Activated CD4-positive, alpha-beta T cell treated with anti-CD3 and anti-CD28 coated beads, Interleukin-2, amount 10 ng/mL, durations not matched to agents 7 days and 5 days (primary cell): ENCODE measurements at places on chromosomes 13 and 19. TPM values are rescaled to one million over a fixed set of nuclear protein-coding genes. Genes with fewer than 3 reads are reported as not detected.
A peak's percentile ranks its signal among the peaks of the same experiment; 100 is the strongest.

DNA sequence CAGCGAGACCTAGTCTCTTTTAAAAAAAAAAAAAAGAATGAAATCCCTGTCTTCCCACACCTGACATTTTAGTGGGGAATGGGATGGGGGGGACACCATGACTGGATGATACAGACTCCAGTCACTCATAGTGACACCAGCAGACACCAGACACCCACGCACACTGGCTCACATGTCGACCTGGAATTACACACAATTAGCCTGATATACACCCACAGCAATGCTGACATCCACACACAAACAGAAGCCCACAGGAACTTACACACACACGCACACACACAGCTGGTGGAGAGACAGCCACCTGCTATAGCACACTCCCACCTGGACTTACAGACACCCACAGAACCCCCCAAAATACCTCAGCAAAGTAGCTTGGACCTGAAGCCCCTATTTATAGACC lies 8.3 kb upstream of the NANOS3 start:
- DNase-seq: no peak
- H3K27me3 ChIP-seq: peaks cover 26% of the 10 kb centered on the region
- H3K27ac ChIP-seq: no peak overlapping the region
- H3K4me1 ChIP-seq: peaks cover 21% of the 10 kb centered on the region
- no peaks in the 10 kb centered on the region for H3K36me3 ChIP-seq

DNA sequence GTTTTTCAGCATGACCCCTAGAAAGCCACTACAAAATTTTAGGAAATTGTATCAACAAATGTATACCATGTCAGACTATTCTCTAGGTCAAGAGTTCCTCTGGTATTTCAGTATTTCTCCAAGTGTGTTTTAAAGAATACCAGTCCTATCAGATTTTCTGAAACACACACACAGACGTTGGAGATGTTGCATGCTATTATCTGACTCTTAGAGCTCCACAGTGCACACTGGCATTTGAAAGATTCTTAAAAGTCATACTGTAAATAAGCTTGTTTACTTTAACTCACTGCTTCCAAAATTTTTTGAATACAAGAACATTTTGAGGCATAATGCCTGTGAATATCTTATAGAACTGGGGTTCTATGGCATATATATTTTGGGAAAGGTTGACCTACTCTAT lies 33.8 kb upstream of the VWA8 start:
- peaks cover 2% of the 10 kb centered on the region for H3K4me1 ChIP-seq
- no peak overlapping the region for H3K4me3 ChIP-seq
- H3K27ac ChIP-seq: no peak overlapping the region
- no peaks in the 10 kb centered on the region for H3K36me3 ChIP-seq
- peaks cover 10% of the 10 kb centered on the region for H3K27me3 ChIP-seq

- H3K36me3 ChIP-seq: peaks cover 77% of the 10 kb centered on the region
- H3K4me3 ChIP-seq: peak overlapping the region; percentile 74
- H3K27ac ChIP-seq: peak overlapping the region; percentile 95
- H3K4me1 ChIP-seq: peaks cover 87% of the 10 kb centered on the region
- H3K27me3 ChIP-seq: no peaks in the 10 kb centered on the region
Observed at GRCh38 chr19:42199440-42200115, 17.9 kb downstream of the DEDD2 start.

DNA sequence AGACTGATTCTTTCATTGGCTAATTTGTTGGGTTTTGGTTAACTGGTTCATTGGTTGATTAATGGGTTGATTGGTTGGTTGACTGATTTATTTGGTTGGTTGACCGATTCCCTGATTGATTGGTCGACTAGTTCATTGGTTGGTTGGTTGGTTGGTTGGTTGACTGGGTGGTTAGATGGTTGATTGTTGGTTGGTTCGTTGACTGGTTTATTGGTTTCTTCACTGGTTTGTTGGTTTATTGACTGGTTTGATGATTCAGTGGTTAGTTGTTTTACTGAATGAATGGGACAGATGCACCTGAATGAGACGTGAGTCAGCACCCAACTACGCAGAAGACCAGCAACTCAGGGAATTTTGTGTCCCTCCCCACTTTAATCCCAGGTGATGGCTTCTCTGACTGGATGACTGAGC lies 2.7 kb upstream of the NUP62 start:
- H3K36me3 ChIP-seq: peaks cover 35% of the 10 kb centered on the region
- H3K4me1 ChIP-seq: peaks cover 47% of the 10 kb centered on the region
- no peak for DNase-seq
- peaks cover 6% of the 10 kb centered on the region for H3K27me3 ChIP-seq

- H3K27me3 ChIP-seq: peaks cover 21% of the 10 kb centered on the region
- no peak overlapping the region for H3K4me3 ChIP-seq
- no peaks in the 10 kb centered on the region for H3K36me3 ChIP-seq
- peaks cover 19% of the 10 kb centered on the region for H3K4me1 ChIP-seq
Observed at GRCh38 chr13:97430296-97430695, 3.7 kb upstream of the RAP2A start.

DNA sequence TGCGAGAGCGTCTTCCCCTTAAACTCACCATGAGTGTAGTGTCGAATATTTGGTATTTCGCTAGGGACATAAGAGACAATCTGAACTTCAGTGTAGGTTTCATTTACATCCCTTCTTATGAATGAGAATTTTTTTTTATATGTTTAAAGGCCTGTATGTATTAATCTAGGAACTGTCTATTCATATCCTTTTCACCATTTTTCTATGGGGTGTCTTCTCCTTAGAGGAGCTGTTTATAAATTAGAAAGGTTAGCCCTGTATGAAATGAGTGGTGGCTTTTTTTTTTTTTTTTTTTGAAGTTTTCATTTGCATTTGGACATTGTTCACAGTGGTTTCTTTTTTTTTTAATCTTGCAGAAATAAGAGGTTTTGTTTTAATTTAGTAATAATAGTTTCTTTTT lies 7.6 kb downstream of the ZNF146 start:
- no peak for DNase-seq
- no peaks in the 10 kb centered on the region for H3K27me3 ChIP-seq
- no peak overlapping the region for H3K27ac ChIP-seq
- no peak overlapping the region for H3K4me3 ChIP-seq
- H3K4me1 ChIP-seq: peaks cover 28% of the 10 kb centered on the region

DNA sequence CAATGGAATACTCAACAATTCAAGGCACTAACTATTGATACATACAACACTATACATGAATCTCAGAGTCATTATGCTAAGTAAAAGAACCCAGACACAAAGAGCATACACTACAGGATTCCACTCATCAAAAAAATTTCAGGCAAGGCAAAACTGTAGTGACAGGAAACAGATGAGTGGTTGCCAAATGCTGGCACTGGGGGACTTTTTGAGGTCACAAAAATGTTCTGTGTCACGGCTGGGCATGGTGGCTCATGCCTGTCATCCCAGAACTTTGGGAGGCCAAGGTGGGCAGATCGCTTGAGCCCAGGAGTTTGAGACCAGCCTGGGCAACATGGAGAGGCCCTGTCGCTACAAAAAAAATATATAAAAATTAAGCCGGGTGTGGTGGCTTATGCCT lies 129.4 kb downstream of the KL start:
- peaks cover 10% of the 10 kb centered on the region for H3K4me1 ChIP-seq
- H3K4me3 ChIP-seq: no peak overlapping the region

GRCh38 chr13:73428137-73428536 lies 369.3 kb downstream of the KLF5 start:
- peaks cover 4% of the 10 kb centered on the region for H3K27me3 ChIP-seq
- H3K27ac ChIP-seq: no peak overlapping the region
- no peaks in the 10 kb centered on the region for H3K4me1 ChIP-seq
- H3K4me3 ChIP-seq: no peak overlapping the region
- no peaks in the 10 kb centered on the region for H3K36me3 ChIP-seq
- DNase-seq: no peak

DNA sequence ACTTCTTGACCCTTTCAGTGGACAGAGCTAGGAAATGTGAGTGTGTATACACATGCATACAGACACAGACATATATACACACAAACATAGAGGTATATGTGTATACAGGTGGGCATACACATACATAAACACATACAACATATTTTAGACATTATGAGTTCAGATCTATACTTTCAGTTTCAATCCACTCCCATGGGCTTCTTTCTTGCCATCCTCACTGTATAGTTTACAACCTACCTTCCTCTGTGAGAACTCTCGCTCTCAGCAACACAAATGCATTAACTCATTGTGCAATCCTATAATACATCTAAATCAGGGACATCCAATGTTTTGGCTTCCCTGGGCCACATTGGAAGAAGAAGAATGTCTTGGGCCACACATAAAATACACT lies 21.2 kb upstream of the SCEL start:
- no peak overlapping the region for H3K4me3 ChIP-seq
- no peaks in the 10 kb centered on the region for H3K27me3 ChIP-seq
- peaks cover 2% of the 10 kb centered on the region for H3K4me1 ChIP-seq
- DNase-seq: no peak

DNA sequence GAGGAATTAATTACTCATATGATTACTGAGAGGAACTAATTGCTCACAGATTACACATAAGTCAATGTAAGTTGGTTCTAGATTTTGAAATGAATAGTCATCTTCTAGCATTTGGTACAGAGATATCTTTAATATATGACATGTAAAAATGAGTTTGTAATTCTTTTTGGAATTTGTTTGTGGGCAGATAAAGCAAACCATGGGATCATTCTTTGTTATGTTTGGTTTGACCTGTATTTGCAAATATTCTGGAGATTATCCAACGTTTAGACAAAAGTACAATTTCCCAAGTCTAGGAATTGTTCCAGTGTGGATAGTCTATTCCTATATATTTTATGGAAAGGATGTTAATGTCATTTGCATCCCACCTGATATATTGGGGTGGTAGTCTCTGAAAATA lies 309.6 kb upstream of the EDNRB start:
- H3K36me3 ChIP-seq: no peaks in the 10 kb centered on the region
- no peaks in the 10 kb centered on the region for H3K4me1 ChIP-seq
- H3K27ac ChIP-seq: no peak overlapping the region
- no peak for DNase-seq

GRCh38 chr13:34502011-34502410 lies 440.1 kb upstream of the NBEA start:
- no peaks in the 10 kb centered on the region for H3K4me1 ChIP-seq
- no peak overlapping the region for H3K27ac ChIP-seq
- H3K36me3 ChIP-seq: no peaks in the 10 kb centered on the region
- DNase-seq: no peak
- H3K27me3 ChIP-seq: no peaks in the 10 kb centered on the region

DNA sequence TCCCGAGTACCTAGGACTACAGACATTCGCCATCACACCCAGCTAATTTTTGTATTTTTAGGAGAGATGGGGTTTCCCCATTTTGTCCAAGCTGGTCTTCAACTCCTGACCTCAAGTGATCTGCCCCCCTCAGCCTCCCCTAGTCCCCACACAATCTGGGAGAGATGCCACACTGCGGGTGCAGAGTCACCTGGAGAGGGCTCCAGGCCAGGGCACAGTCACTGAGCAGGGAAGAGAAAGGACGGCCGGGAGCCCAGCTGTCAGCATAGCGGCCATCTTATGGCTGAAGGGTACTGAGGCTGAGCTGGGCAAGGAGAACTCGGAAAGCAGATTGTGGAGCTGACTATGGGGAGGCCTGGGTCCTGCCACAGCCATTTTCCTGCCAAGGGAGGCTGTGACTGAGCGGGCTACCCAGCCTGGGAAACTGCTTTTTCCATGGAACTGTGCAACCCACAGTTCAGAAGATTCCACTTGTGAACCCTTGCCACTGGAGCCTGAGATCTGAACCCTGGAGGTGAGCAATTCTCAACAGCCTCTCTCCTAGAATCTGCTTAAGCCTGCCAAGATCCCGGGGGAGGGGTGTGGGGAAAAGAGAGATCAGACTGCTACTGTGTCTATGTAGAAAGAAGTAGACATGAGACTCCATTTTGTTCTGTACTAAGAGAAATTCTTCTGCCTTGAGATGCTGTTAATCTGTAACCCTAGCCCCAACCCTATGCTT lies 109.2 kb downstream of the ZNF486 start:
- no peaks in the 10 kb centered on the region for H3K4me1 ChIP-seq
- DNase-seq: no peak
- no peaks in the 10 kb centered on the region for H3K27me3 ChIP-seq
- no peak overlapping the region for H3K27ac ChIP-seq

- no peak for DNase-seq
- no peaks in the 10 kb centered on the region for H3K27me3 ChIP-seq
- no peaks in the 10 kb centered on the region for H3K36me3 ChIP-seq
- H3K4me3 ChIP-seq: no peak overlapping the region
Observed at GRCh38 chr13:110824702-110825300, 90.1 kb downstream of the ANKRD10 start.

GRCh38 chr19:34276614-34277013 lies 22.3 kb downstream of the GARRE1 start:
- peaks cover 18% of the 10 kb centered on the region for H3K36me3 ChIP-seq
- H3K27ac ChIP-seq: no peak overlapping the region
- H3K4me1 ChIP-seq: peaks cover 37% of the 10 kb centered on the region
- DNase-seq: no peak

- no peaks in the 10 kb centered on the region for H3K4me1 ChIP-seq
- no peak overlapping the region for H3K27ac ChIP-seq
- no peak overlapping the region for H3K4me3 ChIP-seq
Observed at GRCh38 chr13:87131611-87132010, 539.6 kb upstream of the SLITRK5 start.

DNA sequence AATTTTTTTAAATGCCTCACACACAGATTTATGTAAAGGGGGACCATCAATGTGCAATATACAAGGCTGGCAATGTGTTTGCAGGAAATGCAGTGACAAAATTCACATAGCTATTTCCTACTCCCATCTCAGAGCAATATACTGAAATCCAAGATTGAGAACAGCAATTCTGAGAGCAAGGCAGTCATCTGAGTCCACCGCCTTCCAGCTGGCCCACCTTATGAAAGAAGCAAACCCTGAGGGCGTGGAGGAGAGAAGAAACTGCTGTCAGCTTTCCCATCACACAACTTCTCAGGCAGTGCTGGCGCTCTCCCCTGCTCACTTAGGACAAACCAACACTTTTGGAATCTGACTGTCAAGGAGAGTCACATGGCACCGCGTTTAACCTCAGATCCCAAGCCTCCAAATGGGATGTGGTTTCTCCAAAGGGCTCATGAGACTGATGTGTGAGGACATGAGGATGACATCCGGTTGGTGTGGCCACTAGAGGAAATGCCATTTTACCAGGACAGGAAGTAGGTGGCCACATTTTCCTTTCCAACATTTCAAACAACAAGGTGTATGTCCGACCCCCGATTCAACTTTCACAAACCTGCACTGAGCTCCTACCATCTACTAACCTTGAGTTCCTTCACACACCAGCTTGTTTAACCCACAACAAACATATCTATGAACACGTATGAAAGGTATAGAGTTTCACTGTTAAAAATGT lies 3.7 kb upstream of the DOCK9 start:
- H3K27ac ChIP-seq: peak overlapping the region; percentile 1
- H3K27me3 ChIP-seq: no peaks in the 10 kb centered on the region
- H3K4me1 ChIP-seq: peaks cover 44% of the 10 kb centered on the region
- H3K36me3 ChIP-seq: peaks cover 7% of the 10 kb centered on the region

FGF22 gene
- not detected for total RNA-seq

B9D2 gene
- total RNA-seq: 11.7 TPM

FAM83E gene
- total RNA-seq: 2.5 TPM

ALG5 gene
- total RNA-seq: 33.9 TPM

CPAMD8 gene
- 0.60 TPM for total RNA-seq

SHISA7 gene
- total RNA-seq: not detected

NTF4 gene
- total RNA-seq: not detected

ZNF850 gene
- 7.4 TPM for total RNA-seq
